ENCODE measurements at places on chromosomes 6 and 20.

DNA sequence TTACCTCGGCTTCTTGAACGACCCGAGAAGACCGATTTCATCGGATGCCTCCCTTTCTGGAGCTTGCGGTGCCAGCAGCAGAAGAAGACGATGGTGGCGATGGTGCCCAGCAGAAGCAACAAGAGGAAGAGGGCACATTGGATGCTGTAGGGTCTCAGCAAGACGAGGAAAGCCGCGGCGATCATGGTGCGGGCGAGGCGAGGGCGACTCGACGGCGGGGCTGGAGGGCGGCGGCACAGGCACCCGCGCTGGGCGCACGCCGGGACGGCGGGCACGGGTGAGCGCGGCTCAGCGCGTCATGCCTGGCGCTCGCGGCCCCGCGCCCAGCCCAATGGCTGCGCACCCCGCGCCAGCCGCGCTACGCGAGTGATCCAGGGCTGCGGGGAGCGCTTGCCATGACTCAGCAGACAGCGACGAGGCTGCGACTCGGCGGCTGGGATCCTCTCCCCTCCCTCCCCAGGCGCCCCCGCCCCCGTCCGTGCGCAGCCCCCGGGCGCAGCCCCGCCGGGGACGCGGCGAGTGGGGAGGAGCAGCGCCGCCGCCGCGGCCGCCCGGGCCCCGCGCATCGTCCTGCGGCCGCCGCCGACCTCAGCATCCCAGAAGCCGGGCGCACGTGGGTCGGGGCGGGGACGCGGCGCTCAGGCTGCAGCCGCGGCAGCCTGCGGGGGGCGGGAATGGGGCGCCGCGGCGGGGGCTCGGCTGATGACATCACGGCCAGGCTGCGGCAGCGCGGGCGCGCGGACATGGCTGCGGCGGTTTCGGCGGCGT lies at the start of gene BEND6:
TSS of gene BEND6 (plus strand) at position 705 of the 768 bp plus-strand sequence. CDS start 26,704 bp downstream, outside the sequence.
- no peak for DNase-seq

DNA sequence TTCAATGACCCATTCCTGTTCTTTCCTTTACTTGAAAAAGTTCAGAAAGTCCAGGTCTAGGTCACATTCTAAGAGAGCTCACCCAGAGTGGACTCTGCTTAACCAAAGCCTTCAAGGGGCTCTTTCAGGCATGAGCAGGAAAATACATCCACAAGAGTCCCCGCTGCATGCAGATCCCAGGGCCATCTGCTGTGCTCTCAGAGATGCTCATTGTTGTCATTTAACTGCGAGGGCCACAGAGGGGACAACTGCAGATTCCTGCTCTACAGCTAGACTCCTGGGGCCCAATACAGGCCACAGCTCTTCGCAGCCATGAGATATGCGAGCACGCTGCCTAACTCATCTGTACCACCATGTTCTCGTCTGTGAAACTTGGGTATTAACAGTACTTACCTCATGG lies 295.6 kb upstream of the QKI start:
- no peak for DNase-seq

DNA sequence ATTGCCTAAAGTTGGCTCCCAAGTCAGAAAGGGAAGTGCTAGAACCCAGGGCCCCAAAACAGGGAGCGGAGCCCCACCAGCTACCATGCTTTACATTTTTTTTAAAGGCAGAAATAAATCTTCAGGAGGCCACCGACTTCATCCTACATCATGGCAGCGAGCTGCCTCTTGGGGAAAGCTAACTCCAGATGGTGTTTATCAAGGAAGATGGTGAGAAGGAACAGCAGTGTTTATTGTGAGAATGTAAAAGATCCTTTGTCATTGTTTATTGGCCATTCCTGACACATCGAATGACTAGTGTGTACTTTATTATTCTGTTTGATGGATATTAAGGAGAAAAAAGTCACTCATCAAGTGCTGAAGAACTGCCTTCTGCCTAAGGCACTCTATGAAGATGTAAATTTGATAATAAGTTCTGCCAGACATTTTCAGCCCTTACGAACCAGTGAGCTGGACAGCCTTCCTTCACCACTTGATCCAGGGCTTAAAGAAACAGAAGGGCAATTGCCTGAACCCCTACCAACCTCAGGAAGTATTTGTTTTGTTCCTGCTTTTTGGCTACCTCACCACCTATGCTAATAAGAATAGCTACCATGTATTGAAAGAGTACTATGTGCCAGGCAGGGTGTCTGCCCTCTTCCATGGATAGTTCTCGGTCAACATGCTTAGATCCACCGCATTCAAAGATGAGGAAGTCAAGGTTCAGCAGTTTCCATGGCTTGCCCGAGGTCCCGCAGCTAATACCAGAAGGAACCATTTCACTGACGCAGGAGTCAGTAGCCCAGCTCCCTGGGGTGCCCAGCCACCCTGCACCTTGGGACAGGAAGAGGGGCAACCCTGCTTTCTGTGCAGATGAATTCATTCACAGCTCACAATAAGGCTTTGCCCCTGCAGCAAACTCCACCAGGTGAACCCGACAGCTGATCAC lies 194.7 kb upstream of the RREB1 start:
- no peak for DNase-seq

DNA sequence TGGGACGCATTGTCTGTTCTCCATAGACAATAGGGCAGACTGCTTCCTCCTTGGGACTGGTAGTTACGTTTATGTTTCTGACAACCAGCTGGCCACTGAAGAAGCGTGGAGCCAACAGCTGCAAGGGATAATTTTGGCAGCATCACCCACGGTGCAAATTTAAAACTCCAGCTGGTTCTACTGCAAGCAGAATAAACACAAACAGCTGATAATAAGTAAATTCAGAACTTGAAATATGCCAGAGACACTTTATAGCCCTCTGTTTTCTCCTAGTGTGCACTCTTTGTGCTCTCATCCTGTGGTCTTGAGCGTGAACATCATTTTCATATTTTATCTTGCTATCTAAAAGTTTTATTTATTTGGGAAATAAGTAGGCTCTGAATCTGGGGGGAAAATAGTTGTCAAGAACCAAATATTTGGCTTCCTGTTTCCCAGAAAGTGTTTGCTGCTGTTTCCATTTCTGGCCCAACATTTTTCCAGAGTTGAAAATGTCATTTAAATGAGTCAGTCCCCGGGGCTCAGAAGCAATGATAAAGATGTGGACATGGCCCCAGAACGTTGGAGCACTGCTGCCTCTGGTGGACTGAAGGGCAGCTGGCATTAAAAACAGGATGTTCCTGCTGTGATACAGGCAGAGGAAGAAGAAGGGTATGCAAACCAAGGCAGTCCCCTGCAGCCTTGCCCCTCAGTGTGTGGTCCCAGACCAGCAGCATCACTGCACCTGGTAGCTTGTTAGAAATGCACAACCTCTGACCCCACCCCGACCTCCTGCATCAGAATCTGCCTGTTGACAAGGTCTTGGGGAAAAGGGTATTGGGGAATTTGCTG lies 12.5 kb upstream of the THBD start:
- DNase-seq: no peak

GRCh38 chr6:8064638-8065518 lies 689 bp upstream of the BLOC1S5 start:
- DNase-seq: no peak

GRCh38 chr6:72716916-72717315 lies 95.1 kb downstream of the KCNQ5 start:
- no peak for DNase-seq

- no peak for DNase-seq
These were observed 530.1 kb downstream of the HAO1 start for GRCh38 chr20:7410150-7410549.

- no peak for DNase-seq
These were observed 8.7 kb upstream of the PGC start for GRCh38 chr6:41755895-41756294.

- DNase-seq: no peak
These were observed 201.9 kb downstream of the PLCB4 start for GRCh38 chr20:9270831-9271230.

DNA sequence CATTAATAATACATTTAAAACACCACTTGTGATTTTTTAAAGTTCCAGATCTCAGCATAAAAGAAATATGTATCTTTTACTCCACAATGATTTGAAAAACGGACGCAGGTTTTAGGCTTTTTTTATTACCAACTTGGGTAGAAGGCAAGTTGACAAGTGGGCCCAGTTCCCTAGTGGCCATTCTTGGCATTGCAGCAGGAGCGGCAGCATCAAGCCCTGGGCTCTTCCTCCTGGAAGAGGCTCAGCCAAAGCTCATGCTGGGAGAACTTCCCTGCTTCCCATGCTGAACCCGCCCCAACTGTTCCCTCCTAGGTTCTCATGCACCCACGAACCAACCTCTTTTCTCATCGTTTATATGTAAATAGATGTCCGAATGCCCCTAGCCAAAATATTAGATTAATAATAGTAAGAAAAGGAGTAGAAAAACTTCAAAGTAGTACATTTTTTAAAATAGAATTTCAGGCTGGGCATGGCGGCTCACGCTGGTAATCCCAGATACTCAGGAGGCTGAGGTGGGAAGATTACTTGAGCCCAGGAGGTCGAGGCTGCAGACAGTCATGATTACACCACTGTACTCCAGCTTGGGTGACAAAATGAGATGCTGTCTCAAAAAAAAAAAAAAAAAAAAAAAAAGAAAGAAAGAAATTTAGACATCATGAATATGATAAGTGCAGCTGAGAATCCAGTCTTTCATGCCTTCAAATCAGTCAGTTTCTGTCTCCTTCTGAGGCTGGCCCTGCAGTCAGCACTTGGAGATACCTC lies 18.2 kb upstream of the MYB start:
- DNase-seq: no peak

- no peak for DNase-seq
These were observed 734 bp upstream of the WFDC13 start for GRCh38 chr20:45701104-45701503.

DNA sequence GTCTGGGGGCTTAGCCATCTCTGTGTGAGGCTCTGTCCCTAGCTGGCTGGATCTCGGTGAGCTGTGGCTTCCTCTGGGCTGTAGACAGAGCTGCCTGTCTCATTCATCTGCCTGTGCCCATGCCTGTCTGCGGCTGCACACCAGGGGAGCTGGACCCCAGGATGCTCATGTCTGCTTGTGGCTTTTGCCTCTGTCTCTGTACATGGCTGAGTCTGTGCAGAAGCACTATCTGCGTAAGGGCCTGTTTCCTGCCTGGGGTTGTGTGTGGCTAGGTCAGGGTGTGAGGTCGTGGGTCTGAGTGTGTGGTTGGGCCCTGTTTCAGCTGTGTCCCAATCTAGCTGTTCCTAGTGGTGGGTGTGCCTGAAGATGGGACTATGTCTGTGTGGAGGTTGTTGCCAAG lies 68.2 kb downstream of the CDH22 start:
- DNase-seq: no peak

- no peak for DNase-seq
These were observed 60.7 kb upstream of the RNF24 start for GRCh38 chr20:4076033-4076432.

GRCh38 chr6:108676555-108676954 lies 115.8 kb downstream of the FOXO3 start:
- DNase-seq: no peak

- no peak for DNase-seq
These were observed 154.0 kb upstream of the CITED2 start for GRCh38 chr6:139528471-139528870.

DNA sequence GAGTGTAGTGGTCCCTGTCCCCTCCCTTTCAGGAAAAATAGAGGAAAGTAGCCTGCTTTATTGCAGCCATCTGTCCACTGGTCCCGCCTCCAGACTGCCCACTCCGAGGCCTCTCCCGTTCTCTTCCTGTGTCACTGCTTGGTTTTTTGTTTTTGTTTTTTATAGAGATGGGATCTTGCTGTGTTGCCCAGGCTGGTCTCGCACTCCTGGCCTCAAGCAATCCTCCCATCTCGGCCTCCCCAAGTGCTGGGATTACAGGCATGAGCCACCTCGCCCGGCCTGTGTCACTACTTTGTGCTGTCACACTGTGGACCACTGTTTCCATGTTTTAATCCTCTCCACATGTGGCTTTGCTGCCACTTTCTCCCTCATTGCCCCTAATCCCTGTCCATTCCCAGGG lies 71.2 kb downstream of the ZBTB2 start:
- no peak for DNase-seq

- no peak for DNase-seq
These were observed 63.9 kb upstream of the SLCO4A1 start for GRCh38 chr20:62578294-62578897.

DNA sequence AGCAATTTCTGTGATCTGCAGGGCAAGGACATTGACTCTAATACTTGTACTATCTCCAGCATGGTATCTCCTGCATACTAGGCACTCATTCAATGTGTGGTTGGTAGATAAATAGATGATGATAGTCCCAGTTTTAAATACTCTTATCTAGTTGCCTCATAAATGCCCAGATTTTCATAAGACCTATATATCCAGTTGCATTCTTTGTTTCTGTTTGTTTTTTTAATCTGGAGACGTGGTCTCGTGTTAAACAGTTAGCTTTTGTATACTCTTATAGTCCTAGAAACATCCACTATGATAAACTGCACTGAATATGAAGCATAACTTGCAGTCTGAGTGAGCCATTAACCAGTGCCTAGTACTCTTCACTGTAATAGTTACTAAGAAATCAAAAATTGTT lies 35.5 kb upstream of the SUMO4 start:
- DNase-seq: no peak

DNA sequence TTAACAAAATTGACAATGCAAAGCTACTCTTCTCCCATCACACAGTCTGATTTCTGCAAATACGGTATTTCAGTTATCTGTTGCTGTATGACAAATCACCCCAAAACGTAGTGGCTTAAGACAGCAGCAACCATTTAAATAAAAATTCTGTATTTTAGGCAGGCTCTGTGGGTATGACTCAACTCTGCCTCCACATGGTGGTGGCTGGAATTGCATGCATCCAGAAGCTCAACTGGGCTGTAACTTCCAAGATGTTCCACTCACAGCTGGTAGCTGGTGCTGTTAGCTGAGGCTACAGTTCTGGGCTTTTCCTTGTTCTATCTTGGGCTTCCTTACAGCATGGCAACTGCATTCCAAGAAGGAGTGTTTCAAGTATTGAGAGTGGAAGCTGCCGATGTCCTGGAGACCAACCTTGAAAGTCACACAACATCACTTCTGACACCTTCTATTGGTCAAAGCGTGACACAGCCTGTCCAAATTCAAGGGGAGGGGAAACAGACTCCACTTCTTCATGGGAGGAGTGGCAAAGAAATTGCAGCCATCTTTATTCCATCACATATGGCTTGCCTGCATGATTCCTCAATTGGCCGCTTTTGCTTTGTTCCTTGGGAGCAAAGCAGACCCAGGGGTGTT lies 39.7 kb upstream of the TULP1 start:
- peak; percentile 32 for DNase-seq

DNA sequence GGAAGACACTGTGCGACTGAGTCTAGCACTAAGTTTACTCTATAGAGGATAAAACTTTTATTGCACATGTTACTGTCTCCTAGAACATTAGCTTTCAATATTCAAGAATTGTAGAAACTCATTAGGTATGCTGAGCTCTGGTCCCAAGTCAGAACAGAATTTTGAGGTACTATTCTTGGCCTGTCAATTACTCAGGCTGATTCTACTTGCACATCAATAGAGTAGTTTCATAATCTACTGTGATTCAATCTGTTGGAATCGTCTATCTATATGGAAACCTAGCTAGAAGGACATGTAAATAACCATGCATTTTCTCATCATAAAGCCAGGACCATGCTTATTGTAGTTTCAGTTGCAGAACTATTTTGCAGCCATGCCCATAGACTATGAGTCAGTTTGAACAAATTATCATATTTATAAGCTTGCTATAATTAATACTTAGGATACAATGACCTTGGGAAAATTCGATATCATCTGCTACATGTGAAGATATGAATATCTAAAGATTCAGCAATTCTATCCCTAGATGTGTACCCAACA lies 41.6 kb downstream of the FLRT3 start:
- no peak for DNase-seq

GRCh38 chr6:85997206-85997605 lies 354.5 kb upstream of the SYNCRIP start:
- DNase-seq: no peak
